Activated T-cell treated with anti-CD3 and anti-CD28 coated beads for 4 hours (primary cell): ENCODE measurements at places on chromosomes 1 and 21.

DNA sequence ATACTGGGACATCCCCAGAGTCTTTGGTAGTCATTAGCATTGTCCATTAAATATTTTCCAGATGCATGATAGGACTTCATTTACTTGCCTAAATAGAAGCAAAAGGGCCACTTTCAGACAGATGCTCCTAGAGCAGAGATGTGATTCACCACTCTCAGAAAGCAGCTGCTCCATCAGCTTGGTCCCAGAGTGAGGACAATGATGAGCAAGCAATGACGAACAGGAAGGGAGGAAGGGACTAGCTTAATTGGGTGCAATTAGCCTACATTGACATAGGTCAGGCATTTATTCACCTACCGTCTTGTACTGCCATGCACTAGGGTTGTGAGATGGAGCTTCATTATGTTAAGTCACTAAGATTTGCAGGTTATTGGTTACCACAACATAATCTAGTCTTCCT lies 85.1 kb upstream of the PLXNA2 start:
- no peak for DNase-seq

GRCh38 chr1:41418857-41419583 lies 57.8 kb downstream of the FOXO6 start:
- no peak for DNase-seq

GRCh38 chr1:116569776-116570357 lies 959 bp downstream of the CD58 start:
- peak; percentile 37 for DNase-seq

GRCh38 chr1:243726806-243727502 lies 123.1 kb downstream of the AKT3 start:
- no peak for DNase-seq

- no peak for DNase-seq
Measured at GRCh38 chr1:229221106-229222019, 49.5 kb upstream of the RAB4A start.

DNA sequence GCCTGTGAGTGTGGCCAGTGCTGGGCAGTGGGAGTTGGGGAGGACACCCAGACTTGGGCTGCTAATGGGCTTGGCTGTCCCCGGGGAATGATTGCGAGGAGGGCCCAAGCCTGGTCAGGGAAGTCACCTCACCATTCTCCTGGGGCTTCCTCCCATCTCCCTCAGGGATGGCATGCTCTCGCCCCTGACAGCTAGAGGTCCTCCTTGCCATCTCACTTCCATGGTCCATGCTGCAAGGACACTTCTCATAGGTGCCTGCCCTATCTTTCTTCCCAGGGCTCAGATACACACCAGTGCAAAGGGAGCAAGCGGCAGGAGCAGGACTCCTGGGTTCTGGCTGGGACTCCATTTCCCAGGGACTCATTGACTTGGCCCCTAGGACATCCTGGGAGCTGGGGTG lies 4.1 kb downstream of the NTRK1 start:
- DNase-seq: no peak

- no peak for DNase-seq
Measured at GRCh38 chr21:42308161-42308913, 6.9 kb downstream of the TFF3 start.

DNA sequence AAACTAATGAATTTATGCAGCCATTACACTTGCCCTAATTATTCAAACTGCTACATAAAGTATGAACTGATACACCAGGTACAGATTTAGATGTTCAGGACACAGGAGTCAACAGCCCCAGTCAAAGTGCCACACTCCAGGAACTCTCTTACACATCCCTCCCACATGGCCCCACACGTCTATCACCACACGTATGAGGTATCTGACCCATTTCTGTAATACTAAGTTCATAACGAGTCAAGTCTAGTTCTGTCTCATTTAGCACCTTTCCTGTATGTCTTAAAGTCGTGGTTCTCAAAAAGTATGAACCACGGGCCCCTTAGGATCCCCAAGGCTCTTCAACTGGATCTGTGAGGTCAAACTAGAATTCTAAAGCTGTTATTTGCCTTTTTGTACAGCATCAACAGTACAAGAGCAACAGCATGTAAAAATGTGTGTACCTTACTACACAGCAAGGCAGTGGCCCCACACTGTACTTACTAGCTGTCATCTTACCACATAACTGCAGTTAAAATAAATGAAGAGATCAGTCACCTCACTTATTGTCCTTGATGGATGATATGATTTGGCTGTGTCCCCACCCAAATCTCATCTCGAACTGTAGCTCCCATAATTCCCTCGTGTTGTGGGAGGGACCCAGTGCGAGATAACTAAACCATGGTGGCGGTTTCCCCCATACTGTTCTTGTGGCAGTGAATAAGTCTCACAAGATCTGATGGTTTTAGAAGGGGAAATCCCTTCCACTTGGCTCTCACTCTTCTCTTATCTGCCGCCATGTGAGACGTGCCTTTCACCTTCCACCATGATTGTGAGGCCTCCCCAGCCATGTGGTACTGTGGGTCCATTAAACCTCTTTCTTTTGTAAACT lies 42.6 kb downstream of the SIPA1L2 start:
- no peak for DNase-seq

DNA sequence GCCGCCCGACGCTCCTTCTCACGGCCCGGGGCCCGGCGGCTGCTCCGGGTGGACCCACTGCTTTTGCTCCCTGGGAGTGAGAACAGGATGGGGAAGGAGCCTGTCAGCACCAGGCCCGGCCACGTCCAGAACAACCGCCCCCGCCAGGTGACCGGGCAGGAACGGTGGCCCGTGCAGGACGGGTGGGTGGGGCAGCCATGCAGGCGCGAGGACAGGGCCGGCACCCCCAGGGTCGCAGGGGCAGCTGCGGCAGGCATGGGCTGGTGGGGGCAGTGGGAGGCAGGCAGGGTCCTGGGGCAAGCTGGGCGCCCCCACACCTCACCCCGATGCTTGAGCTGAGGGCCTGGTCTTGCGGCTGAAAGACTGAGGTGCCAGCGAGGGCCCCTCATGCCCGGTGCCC lies 5.4 kb downstream of the TAS1R3 start:
- DNase-seq: no peak

DNA sequence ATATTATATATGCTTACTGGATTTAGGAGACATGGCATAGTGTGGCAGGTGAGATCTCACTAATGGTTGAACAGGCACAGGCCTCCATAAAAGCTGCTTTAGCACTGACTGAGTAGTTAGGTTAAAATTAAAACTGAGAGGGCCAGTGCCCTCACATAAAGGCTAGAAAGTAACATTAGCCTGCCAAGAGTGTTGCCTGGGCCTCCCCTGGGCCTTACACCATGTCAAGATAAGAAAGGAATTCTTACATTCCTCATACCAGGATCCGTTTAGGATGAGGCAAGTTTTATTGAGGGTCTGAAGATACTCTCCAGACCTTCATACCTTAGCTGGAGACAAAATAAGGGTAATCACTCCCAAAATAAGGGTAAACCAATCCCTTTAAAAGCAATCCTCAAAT lies 1011.8 kb downstream of the PLA2G4A start:
- DNase-seq: no peak

DNA sequence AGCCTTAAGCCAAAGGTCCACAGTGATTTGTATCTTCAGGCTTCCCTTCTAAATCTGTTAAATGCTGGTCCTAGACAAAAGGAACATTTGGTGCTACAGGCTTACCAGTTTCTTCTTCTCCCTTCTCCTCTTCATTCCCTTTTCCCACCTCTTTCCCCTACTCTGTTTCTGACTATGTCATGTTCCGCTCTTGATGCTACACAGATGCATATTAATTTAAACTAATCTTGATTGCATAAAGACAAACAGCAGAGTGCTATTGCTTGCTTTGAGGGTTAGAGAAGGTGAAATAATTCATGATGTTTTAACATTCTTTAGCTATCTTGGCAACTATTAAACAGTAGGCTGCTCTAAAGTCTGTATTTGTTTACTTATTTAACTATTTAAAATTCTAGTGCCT lies 34.3 kb upstream of the COL24A1 start:
- no peak for DNase-seq

DNA sequence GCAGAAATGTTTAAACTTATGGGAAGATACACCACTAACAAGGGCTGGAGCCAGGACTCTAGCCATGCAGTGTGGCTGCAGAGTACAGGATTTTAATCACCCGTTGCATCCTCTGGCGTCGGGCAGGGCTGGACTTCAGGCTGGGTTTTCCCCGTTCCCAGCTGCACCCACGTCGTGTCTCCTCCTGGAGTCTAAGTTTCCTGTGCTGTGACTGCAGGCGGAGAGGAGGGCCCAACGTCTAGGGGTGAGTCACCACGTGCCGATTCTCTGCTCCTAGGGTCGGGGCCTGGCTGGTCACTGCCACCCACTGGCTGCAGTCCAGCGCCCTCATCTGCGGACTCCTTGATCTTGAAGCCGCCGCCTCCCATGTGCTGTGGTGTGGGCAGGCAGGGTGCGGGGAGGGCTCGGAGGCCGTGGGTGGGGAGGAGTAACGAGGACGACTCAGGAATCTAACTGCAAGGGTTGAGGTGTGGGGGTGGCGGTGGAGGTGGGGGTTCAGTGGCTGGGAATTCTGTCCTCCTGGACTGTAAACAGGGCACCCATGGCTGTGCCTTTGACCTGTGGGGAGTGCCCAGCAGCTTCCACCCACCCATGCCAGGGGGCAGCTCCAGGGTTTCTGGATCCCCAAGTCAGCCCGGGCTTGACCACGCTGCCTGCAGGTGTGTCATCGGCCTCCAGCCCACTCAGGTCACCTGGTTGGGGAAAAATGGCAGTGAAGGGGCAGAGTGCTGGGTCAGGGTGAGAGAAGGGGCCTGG lies 77.8 kb downstream of the ALPL start:
- no peak for DNase-seq

GRCh38 chr1:111576547-111576946 lies 43.0 kb upstream of the RAP1A start:
- DNase-seq: no peak

DNA sequence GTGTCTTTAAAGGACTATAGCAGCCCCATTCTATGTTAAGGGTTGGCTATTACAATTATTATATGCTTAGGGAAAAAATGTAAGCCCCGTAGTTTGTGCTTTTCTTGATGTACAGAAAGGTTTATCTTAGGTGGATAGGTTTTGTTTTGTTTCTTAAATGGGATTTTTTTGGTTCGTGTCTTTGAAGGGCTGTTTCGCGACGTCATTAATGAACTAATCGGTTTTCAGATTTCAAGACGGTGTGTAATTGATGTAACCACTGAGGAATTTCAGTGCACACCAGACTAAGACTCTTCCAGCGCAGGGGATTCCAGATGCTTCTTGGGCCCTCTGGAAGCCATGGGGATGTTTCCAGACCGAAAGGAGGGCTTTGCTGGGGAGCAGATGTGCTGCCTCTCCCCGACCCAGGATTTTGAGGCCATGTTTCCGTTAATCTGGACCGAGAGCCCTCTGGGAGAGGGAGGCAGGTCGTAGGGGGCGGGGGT lies 4.8 kb upstream of the SIM2 start:
- DNase-seq: no peak

GRCh38 chr1:56915960-56916359 lies 49.9 kb downstream of the C8B start:
- DNase-seq: no peak

GRCh38 chr1:107829036-107829770 lies 135.8 kb downstream of the VAV3 start:
- DNase-seq: no peak

- DNase-seq: no peak
Measured at GRCh38 chr1:233240829-233241682, 54.5 kb downstream of the PCNX2 start.

GRCh38 chr1:232728507-232729263 lies 76.5 kb upstream of the MAP10 start:
- no peak for DNase-seq

DNA sequence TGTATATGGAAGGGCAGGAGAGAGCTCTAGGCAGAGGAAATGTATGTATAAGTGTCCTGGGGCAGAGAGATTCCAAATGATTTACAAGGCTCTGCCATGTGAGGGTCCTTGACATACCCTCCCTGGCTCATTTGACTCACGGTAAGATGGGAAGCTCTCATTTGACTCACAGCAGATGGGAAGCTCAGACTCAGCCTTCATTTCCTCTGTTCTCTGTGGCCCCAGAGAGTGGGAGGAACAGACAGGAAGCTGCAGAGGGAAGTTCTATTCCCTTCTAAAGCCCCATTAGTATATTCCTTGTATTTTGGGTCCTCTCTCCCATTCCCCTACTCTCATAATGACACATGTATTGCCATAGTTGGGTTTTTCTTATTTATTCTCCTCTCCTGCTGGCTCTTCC lies 44.9 kb downstream of the FOXD2 start:
- DNase-seq: no peak

DNA sequence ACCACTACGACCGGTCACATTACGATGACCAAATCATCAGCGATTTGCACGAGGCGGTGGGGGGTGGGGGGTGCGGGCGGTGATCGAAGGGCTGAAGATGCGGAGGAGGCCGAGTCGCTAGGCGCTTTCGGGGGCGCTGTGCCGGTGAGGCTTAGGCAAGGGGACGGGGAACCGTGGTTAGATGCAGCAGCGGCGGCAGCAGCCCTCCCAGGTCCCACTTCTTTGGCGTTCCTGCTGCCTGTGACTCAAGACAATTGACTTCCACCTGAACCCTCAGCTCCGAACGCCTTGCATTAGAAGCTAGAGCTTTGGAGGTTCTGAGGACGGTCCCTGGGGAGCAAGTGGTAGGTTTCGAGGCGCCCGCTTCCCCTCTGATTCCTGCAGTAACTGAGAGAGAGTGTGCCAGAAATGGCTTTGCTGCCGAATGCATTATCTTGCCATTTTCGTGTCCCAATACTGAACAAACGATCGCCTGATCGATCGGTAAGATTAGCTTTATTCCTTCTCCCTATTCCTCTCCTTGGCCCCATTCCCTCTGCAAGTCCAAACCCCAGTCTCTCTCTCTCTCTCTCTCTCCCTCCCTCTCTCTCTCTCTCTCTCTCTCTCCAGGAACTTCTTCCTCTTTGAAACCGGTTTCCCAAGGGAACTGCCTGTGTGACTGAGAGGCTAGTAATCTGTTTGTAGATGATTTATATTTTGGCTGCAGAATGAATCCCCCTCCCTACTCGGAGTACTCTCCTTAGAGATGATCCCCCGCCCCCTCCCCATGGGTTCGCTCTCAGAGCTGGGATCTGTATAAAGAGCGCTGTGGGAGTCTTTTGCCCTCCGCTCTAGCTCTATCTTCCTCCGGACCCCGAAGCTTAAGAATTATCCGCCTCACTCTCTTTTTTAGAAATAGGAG lies 735 bp upstream of the BRINP3 start:
- DNase-seq: no peak
